Iris pigment epithelial cell (primary cell): ENCODE measurements at places on chromosomes 16 and 17.

DNA sequence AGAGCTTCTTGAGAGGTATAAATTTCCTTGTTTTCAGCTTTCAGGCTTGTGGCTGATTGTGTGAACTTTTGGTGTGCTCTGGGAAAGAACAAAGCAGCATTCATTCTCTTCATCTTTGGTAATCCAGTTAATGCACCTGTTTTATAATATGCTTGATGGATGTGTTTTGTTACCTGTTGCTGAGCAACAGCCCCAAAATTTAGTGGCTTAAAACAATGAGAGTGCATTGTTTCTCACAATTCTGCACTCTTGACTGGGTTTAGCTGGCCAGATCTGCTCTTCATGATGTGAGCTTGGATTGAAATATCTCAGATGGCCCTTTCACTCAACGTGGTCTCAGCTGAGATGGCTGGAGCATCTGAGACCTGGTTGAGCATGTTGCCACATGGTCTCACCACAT, 58.7 kb upstream of the NOL11 start:
- no peak for DNase-seq

DNA sequence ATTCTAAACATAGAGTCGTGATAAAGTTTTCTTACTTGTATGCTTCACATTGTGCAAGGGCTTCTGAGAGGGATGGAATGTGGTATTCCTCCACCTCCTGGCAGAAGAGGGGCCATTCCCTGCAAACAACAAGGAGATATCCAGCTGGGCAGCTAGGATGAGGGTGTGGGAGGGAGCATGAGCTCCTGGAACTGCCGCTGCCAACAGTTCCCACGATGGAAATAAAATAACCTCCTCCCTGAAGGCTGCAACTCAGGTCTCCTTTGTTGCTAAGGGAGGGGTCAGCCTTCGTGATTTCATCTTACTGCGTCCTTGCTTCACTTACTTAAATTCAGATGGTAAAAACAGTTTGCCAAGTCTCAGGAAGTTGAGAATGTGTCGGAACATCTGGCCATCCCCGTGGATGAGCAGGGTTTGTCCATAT, 15.6 kb downstream of the PLEKHG4 start:
- DNase-seq: no peak

DNA sequence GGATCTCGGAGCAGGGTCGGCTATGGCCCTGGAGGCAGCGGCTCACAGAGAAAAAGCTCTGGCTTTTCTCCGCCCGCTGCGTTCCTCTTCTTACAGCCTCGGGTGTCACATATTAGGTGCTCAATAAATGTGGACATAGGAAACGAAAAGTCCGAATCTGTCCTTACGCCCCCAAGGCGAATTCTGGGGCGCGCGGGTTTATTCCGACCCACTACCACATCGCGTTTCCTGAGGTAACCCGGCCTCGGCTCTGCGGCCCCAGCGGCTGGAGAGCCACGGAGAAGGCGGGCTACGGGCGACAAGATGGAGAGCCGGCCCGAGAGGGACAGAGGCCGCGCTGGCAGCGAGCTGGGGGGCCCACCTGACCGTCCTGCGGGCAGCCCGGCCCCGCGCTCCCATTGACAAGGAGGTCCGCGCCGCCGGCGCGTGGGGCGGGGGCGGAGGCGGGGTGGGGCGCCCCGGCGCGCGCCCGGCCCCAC, 573 bp upstream of the GNAO1 start:
- peak; percentile 7 for DNase-seq

DNA sequence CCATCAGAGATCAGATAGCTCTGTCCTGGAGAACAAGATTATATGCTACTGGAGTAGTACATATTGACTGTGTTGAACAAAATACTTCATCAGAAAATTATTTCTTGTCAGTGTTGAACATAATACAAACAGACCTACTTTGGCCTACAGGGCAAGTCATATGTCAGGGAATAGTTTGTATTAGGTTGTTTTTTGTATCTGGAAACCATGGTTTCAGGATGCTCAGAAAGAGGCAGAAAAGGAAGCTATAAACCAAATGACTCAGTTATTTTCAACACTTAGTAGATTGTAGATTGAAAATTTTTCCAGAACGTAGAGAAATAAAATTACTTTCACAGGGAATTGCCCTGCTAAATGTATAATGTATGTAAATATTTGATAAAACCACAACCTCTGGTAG, 198.4 kb downstream of the CYB561 start:
- DNase-seq: no peak

DNA sequence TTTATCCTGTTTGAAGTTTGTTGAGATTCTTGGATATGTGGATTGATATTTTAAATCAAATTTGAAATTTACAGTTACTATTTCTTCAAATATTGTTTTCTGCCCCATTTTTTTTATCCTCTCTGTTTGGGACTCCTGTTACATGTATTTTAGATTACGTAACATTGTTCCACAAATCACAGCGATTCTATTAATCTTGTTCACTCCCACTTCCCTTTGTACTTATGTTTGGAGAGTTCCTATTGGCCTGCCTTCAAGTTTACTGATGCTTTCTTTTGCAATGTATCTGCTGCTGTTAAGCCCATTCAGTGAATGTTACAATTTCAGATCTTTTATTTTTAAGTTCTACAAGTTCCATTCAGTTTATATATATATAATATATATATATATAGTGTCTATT, 288.3 kb upstream of the TNRC6C start:
- peak; percentile 28 for DNase-seq

DNA sequence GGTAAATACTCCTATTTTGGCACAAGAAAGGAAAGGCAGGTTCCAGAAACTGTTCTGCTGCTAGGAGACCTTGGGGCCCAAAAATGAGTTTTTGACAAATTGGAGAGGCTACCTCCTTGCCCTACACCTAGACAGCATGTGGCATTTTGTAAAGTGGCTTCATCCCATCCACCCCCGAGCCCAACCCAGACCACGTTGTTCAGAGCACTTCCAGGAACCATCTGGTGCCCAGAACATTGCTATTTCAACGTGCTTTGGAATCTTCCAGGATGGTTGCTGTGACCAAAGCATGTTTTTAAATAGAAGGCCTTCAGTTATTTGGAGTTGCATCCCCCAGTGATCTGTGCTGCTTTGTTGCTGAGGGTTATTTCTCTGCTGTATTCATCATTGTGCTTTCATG, 116.3 kb upstream of the TOM1L1 start:
- DNase-seq: no peak

DNA sequence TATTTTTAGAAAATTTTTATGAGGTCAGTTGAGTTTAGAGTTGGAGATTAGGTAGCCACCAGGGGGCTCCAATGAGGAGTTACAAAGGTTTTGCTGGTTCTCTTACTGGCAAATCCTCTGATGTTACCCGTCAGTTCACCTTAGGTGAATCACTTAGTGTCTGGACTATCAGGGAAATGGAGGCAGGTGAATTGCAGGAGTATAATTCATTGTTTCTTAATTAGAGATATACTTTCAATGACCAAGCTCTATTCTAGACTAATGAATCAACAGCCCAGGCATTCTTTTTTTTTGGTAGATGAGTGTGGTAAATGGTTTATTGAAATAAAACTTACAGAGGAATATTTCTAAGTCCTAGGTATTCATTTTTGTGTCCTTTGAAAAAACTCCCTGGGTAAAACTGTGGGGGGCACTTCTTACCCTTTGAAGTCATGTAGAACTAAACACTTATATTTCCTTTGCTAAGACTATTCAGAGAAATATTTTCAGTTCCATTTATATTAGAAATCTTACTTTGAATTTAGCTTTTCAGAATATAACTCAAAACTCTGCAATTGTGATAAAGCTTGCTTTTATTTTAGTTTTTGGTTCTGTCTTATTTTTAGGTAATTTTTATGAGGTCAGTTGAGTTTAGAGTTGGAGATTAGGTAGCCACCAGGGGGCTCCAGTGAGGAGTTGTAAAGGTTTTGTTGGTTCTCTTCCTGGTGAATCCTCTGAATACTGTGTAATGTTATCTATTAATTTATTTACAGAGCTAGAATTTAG, 17.7 kb downstream of the PSMD11 start:
- DNase-seq: peak; percentile 72

DNA sequence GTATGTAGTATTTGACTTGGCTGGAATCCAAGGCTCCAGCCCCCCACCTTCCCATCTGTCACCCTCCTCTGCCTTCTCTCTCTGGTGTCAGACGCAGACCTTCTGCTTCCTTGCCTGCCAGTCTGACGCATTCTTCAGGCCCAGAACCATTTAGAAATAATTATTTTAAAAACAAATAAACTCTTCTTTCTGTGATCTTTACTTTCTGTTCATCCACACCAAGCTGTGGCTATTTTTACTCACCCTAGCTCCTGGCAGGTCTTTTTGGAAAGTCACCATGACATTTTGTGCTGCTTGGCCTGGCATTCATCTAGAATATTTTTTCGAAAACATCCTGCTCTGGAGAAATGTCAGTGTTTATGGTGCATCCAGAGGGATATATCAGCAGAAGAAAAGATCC, 330.7 kb upstream of the ASIC2 start:
- no peak for DNase-seq

DNA sequence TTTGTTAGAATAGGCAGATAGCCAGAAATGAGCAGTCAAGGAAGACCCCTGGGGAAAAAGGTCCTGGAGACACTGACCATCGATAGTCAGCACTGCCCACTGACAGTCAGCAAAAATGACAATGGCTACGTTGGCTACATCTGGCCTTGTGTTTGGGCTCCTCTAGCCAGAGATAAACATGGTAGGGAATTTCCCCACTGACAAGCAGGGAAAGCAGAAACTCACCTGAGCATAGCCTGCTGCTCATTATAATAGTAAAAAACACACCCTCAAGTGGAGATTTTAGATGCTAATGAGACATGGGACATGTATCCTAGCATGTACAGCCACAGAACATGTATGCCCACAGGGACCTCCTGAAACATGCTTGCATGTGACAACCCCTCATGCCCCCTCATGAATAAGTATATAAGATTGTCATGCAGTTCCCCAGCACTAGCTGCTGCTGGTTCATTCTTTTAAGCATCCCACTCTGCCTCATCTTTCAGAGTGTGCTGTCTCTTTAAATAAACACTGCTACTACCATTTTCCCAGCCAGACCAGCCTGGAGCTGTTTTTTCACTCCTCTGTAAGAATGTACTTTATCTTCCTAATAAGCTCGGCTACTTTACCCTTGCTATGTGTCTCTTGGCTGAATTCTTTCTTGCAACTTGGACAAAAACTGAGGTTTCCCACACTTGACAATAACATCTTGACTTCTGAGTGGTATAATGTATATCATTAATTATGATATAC, 550.1 kb upstream of the CDH8 start:
- no peak for DNase-seq

GRCh38 chr17:66492080-66492479, 189.7 kb downstream of the PRKCA start:
- no peak for DNase-seq

DNA sequence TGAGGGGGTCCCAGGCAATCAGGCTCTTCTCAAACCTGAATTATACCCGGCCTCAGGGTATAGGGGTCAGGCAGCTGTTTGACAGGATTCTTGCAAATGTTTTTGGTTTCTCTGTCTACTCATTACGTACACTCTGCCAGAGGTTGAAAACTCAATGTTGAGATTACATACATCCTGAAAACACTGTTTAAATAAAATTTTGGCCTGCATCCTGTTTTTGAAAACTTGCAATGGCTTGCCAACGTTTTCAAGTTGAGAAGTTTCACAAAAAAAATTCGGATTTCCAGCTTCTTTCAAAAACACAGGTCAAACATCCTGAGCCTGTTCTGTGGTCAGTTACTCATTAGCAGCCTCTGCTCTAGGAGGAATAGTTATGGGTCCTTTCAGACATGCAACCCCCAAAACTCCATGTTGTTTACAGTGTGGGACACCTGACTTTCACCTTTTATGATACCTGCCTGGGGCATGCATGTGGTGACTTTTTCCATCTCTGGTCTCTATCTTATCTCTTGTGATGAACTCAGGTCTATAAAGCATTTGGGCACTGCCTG, 577.8 kb downstream of the WWOX start:
- no peak for DNase-seq

DNA sequence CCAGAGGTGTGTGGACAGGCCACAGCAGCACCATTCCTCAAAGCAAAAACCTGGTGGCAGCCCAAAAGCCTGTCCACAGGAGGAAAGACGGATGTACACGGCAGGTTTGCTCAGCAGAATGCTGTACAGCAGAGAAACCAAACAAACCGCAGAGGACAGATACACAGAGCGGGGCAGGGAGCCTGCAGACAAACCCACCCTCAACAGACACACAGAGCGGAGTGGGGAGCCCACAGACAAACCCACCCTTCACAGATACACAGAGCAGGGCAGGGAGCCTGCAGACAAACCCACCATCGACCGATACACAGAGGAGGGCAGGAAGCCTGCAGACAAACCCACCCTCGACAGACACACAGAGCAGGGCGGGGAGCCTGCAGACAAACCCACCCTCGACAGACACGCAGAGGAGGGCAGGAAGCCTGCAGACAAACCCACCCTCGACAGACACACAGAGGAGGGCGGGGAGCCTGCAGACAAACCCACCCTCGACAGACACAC, 53.0 kb upstream of the METRNL start:
- no peak for DNase-seq

GRCh38 chr17:28912281-28912937, 9.5 kb upstream of the DHRS13 start:
- DNase-seq: no peak

- DNase-seq: no peak
Measured at GRCh38 chr16:48150707-48151106, 5.1 kb downstream of the ABCC12 start.

DNA sequence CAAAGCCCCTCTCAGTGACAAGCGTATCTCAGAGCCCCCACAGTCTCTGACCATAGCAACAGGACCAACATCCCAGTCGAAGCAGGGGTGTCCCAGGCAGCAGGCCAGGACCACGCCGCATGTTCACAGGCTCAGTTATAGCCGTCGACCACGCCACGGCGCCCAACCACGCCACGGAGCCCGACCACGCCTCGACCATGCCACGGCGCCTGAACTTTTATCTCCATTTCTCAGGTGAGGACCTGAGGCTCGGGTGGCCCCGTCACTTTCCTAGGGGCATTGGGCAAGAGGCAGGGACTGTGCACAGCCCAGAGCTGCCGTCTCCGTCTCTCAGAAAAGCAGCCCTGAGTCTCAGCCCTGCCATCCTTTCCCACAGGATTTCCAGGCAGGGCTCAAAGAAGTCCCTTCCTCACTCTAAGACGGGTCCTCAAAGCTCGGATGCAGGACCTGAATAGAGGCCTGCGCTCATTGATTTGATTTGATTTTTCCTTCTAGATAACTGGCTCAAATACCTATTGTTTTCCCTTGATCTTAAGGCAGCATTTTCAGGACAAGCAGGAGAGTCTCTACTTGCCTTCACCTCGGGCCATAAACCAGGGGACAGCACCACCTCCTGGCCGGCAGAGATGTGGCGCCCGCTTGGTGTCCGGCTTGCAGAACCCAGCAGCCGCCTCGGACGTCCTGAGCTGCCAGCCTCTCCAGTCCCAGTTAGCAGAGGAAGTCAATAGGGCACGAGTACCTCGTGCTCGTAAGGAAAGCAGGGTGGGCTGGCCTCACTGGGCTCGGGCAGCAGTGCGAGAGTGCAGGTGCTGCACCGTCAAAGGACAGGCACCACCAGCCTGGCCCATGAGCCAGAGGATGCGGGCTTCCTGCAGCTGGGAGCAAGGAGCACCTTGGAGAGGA, 38.8 kb downstream of the C16orf95 start:
- DNase-seq: peak; percentile 82
